Femur (tissue), 1 donor: ENCODE measurements at places on chromosomes 4 and X.

DNA sequence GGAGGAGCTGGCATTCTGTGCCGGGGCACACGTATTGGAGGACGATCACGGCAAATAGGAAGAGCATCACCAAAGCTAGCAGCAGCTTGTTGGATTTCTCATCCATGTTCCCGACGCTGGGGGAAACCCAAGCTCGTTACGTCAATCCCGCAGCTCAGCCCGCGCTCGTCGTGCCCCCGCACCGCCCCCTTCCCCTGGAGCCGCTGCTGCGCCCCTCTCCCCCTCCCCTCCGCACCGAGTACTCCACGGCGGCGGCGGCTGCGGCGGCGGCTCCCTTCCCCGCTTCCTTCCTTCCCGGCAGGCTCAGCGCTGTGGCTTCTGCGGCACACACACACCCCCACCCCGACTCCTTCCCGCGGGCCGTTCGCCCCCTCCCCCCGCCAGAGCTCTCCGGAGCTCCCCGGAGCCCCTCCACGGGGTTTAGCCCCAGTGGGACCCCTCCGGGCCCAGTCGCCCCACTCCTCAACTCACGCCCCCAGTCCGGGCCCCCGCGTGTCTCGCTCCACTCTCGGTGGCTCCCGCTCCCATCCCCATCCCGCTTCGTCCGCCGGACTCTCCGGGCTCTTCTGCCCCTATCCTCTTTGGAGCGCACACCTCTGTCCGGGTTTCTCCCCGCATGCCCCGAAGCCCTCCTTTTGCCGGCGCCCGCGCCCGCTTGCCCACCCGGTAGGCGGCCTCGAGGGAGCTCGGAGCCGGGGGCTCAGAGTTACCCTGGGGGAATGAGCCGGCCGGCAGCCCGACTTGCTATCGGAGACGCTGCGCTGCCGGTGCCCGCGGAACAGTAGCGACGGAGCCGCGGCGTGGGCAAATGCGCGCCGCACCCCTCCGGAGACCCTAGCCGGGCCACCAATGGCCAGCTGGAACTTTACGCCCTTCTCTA is 978 bp downstream of the HS6ST2 start:
- DNase-seq = peak; percentile 55

- DNase-seq = no peak
These were observed 9.6 kb downstream of the CA5B start for GRCh38 chrX:15747626-15748173.

GRCh38 chr4:141501931-141502330 is 134.5 kb upstream of the IL15 start:
- no peak for DNase-seq

DNA sequence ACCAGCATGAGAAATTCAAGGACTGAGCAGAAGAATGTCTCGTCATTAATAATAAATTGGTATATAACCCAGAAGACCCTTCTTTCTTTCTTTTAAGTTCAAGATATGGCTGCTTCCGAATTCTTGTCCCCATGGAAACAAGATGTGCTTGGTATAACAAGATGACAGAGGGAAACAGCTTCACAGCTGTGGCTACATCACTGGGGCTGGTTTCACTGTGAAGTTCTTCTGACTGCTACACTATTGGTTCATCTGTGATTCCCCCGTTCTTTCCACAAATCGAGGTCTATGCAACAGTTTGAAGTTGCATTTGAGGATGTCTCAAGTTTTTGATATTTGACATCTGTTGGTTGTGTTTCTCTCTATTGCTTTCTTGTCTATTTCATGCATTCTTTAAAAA is 12.3 kb upstream of the DTHD1 start:
- DNase-seq = no peak

DNA sequence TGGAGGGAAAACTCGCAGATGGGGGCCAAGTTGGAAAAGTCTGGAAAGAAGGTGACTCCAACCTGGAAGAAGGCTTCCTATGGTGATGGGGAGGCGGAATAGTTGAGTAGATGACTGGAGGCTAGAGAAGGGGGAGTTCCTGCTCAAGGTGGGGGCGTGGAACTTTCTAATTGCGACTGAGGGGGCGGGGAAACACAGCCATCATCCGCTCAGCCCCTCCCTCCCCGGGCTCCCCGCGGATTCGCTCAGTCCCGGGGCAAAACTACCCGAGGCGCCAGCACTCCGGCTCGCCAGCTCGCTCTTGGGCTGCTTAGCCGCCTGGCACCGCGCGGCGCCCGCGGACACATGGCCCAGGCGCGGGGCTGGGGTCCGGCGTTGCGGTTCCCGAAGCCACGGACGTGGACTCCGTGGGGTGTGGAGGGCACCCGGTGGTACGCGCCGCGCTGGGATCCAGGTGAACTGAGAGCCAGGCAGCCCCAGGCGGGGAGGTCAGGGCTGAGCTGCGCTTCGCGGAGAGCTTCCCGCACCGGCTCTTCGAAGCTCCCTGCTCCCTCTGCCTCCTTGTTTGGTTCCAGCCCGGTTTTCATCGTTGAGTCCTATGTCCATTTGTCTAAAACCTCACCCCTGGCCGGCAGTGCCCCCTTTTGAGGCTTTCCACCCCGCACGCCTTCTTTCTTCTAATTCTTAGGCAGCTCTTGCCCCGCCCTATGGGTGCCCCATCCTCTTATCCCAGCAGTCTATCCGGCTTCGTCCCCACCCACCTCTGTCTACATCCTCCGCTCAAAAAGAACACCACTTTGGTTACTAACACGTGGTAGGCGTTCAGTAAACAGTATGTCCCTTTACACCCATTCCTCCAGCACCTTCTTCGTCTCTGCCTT is 38.9 kb downstream of the STARD8 start:
- DNase-seq = peak; percentile 47

DNA sequence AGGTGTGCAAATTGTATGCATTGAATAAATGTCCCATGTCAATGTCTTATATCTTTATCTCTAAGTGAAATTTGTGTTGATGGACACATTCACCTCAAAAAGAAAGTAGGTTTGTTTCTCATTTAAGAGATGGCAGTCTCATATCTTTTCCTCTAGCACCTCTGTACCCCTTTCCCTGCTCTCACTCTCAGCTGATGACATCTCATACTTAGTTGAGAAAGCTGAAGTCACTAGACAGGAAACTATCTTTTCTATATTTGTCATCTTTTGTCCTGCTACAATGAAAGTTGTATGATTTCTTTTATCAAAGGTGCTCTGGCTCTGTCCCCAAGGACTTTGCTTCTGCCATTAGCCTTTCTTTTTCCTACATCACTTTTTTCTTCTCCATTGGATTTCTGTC is 84.0 kb upstream of the GRPR start:
- no peak for DNase-seq

- no peak for DNase-seq
These were observed 2661.6 kb downstream of the PCDH7 start for GRCh38 chr4:33381816-33382215.

- no peak for DNase-seq
These were observed 85.2 kb upstream of the LNX1 start for GRCh38 chr4:53676402-53676871.

DNA sequence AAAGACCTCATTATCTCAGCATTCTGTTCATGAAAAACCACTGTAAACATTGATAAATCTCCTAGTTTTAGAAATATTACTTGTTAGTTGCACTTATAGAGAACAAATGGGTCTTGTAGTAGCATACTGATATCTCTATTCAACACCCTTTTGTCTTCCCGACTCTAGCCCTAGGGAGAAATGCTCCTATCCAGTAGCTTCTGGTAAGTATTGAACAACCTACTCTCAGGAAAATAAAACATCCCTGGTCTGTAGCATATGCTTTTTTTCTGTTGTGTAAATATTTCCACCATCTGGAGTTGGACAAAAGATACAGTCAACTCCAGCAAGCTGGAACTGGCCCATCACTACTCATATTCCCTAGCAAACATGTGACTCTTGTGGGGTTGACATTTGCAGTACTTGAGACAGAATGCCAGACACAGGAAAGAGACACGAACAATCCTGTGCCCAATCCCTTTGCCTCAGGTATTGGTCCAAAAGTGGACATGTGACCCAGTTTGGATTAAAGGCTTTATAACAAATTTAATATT is 188.2 kb downstream of the GC start:
- no peak for DNase-seq
